Prostate gland (tissue), 2 donors: ENCODE measurements at places on chromosomes 11 and 22.

GRCh38 chr22:17264321-17265052 is 45.3 kb upstream of the ADA2 start:
- DNase-seq, result no peak

DNA sequence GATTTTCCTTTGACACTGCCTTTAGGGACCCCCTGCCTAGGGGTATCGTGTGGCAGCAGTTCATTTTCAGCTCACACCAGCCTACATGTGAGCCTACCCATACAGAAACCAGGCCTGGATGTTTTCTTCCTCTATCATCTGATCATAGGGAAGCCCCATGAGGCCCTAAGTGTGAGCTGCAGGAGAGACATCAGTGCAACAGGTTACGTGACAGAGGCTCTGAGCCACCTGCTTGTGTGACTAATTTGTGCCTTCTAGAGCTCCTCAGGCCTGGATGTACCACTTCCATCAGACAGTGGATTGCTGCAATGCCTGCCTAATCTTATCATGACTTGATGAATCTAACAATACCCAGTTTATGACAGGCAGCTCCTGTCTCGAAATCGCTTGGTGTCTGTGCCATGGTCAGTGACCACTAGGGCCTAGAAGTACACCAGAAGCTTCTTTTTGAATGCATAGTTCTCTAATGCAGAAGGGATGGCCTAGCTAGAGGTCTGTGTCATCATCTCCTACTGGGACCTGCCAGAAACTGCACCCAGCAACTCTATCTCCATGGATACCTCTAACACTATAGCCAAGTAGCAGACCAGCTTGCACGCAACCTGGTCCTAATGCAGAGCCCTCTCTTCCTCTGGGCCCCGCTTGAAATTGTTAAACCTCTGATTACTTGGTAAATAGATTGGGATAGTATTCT is 109.7 kb upstream of the CLPB start:
- DNase-seq, result no peak

- DNase-seq, result no peak
Observed at GRCh38 chr22:29726106-29726505, 6.3 kb downstream of the CABP7 start.

DNA sequence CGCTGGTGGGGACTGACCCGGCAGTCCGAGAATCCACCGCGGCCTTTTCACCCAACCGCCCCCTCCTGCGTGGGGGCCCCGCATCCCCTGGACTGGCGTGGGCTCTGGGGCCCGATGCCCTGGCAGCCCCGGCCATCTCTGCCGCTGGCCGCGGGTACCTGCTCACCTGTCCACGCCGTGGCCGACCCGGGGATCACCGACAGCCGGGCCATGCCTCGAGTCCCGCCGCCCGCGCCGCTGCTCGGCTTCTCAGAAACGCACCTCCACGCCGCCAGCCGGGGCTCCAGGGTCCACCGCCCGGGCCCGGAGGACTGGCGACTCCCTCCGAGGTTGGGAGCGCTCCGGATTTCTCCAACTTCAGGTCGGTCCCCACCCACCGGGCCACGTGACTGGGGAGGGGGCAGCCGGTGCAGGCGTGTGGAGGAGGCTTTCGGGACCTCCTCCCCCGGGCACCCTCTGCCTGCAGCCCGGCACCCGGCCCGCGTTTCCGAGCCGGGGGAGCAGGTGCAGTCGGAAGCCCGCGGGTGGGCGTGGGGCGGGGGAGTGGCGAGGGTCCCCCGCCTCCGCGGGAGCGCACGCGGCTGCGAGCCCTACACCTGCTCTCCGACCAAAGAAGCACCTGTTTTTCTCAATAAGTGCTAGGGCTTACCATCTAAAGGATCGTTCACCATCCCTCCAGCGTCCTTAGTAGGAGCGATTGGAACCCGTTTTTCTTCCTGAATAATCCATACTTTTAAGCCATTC is 554 bp upstream of the NRIP3 start:
- DNase-seq, result no peak

GRCh38 chr11:112017538-112017937 is 7.7 kb upstream of the DLAT start:
- no peak for DNase-seq

DNA sequence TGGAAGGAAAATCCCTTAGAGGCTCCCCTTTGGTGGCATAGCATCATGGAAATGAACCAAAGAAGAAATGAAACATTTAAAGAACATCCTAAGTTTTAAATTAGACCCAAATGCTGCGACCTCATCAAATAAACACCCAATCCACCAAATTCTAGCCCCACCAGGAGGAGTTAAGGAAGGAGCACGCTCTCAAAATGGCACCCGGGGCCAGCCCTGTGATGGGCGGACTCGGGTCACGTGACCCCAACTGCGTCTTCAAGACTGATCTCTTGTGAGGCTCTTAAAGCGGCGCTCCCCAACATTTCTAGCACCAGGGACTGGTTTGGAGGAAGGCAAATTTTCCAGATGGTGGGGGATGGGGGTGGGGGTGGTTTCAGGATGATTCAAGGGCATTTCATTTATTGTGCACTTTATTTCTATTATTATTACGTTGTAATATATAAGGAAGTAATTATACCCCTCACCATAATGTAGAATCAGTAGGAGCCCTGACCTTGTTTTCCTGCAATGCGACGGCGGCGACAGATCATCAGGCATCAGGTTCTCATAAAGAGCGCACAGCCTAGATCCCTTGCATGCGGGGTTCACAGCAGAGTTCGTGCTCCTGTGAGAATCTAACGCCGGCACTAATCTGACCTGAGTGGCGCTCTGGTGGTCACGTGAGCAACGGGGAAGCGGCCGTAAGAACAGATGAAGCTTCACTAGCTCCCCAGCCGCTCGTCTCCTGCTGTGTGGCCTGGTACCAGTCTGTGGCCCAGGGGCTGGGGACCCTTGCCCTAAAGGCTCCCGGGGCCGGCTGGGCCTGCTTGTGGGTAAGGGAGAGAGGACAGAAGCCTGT is 90.6 kb upstream of the SLC22A12 start:
- DNase-seq, result no peak

DNA sequence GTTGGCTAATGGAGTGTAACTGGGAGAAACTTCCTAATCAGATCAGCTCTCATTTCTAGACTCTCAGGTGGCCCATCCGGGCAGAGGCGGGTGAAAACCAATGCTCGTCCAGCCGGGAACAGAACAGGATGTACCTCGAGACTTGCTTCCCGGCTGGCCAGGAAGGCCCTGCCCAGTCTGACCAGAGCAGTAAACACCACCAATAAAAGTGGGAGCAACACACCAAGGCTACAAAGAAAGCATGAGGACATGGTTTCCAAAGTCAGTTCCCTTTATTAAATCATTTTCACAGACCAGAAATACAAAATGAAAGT is 940 bp upstream of the TNKS1BP1 start:
- DNase-seq, result peak; percentile 79

DNA sequence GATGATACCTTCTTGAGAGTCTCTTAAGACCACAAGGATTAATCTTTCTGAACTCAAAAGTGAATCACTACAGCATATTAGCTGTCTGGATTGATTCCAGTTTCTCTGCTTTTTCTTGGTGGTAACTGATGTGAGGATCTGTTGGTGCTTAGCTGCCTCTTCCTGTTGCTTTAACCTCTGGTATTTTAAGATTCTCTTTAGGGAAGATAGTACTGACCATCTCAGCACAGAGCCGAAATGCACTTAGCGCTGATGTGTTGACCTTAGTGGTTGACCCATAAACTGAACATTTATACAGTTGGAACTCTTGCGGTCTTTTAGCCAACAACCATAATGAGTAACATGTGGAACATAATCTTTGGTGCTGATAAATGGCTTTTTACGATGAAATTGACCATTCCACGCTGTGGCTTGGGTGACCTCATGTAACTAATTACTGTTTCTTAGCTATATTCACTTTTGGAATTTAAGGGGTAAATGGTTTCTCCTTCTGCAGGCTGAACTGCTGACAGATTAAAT is 33.7 kb downstream of the APLP2 start:
- DNase-seq, result no peak

GRCh38 chr22:49962751-49963646 is 2.4 kb downstream of the PIM3 start:
- DNase-seq, result peak; percentile 22

DNA sequence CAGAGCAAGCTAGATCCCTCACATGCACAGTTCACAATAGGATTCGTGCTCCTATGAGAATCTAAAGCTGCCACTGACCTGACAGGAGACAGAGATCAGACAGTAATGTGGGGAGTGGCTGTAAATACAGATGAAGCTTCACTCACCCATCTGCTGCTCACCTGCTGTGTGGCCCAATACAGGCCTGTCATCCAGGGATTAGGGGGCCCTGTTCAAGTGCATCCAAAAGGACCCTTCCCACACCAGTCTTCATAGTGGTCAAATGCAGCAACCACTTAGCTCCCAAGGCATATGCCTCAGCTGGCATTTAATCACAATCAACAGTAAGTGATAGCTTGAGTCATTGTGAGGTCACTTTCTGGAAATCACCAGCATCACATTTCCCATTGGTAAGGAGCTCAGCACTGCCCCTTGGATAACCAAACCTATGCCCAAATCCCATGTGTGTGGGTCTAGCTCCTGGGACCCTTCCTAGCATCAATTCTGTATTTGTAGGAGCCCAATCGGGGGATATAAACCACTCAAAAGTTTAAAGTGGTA is 65.6 kb downstream of the OR4C45 start:
- DNase-seq, result no peak

- no peak for DNase-seq
Observed at GRCh38 chr11:13038366-13038765, 29.2 kb downstream of the RASSF10 start.

DNA sequence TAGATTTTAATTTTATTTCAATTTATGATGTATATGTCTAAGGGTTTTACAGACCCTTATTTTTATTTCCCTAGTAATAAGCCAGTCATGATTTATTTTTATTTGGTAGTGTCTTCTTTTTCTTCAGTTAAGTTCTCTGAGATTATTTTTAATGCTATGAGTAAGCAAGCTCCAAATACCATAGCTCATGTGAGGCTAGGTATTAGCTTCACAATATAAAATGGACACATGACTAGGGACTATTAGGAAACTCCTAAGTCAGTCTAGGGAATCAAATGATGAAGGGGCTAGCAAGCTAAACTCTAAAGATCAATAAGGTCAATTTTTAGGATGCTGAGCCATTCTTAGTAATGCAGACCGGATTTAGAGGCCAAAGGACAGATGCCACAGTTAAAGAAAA is 45.9 kb downstream of the CKAP5 start:
- DNase-seq, result no peak

DNA sequence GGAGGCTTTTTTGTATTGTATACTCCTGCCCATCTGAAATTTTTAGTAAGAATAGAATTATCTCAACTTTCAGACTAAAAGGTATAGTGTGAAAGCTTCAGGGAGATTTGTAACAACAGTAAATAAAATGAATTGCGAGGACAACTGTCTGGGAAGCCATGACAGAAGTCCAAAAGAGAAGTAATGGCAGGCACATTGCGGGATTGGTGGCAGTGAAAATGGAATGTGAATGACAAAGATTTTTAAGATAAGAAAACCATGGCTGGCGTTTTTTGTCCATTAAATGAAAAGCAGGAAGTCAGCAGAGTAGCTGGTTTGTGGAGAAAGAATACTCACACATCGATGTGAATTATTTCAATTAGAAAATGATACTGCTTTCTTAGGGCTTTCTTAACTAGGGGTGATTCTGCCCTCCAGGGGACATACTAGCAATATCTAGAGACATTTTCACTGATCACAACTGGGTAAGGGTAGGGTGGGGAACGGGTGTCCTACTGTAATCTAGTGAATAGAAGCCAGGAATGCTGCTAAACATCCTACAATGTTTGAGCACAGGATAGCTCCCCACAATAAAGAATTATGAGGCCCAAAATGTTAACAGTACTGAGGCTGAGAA is 1.6 kb downstream of the NPAT start:
- DNase-seq, result no peak

- no peak for DNase-seq
Observed at GRCh38 chr11:16860617-16861016, 122.2 kb downstream of the C11orf58 start.

GRCh38 chr11:120344302-120345004 is 8.2 kb downstream of the ARHGEF12 start:
- DNase-seq, result no peak

GRCh38 chr22:19691721-19692341 is 22.5 kb upstream of the SEPTIN5 start:
- no peak for DNase-seq

DNA sequence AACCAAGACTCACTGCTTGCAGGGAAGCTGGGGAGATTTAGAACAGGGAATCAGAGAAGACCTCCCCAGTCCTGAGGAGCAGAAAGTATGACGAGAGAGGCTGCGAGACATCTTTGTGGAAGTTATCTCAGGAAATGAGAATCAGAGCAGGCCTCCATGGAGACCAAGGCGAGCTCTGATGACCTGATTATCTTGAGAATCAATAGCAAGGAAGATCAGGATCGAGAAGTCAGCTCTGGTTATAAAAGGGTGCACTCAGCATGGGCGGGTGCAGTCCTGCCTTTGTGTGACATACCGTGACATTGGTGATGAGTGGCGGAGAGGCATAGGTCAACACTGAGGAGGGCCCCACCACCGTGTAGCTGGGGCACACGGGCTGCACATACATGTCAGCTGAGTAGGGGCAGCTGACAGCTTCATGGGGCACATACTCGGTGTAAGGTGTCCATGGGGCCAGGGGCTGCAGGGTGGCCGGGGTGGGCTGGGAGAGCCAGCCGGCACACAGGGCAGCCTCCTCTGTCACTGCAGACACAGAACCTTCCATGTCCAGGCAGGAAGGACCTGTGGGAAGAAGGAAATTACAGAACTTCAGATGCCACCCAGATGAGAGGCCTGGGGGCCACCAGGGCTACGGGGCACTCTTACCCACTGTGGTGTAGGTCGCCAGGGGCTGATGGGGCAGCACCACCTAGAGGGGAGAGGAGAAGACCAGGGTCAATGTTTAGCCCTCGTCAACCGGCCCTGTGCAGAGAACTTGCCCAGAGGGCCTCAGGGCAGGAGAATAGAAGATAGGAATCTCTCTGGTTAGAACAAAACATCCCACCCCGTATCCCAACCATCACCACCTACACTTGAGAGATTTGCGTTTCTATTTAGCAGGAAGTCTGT is 21.7 kb downstream of the POU2AF1 start:
- DNase-seq, result no peak

GRCh38 chr11:129740125-129740719 is 75.4 kb upstream of the TMEM45B start:
- DNase-seq, result no peak

DNA sequence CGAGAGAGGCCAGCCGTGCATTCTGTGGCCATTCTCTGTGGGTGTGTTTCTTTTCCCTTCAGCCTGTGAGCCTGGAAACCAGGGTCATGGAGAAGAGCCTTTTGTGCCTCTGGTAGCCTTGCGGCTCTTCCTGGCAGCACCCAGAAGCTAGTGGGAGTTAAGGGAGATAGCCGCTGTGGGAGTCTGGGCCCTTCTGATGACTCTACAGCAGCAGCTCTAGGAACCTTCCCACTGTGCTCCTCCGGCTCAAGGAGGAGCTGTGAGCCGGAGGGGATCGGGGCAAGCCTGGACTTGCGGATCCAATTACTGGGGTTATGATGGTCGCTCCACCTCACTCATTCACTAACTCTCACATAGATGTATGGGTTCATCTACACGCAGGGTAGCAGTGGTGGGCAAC is 10.5 kb downstream of the GTPBP1 start:
- no peak for DNase-seq

DNA sequence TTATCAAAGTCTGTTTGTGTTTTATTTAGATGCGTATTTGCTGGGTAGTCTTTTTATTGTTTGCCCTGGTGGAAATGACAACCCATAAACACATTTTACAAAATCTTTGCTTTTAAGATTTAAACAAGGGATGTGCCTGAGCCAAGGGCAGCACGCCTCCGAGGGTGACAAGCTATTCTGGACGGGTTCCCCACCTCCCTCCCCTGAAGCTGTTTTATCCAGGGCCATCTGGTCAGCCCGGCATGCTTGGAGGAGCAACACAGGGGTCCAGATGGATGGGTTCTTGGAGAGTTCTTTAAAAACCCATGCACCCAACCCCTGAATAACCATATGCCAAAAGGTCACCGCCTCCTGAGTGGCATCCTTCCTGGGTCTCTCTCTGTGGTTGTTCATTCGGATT is 408.9 kb downstream of the OPCML start:
- DNase-seq, result no peak
